Omental fat pad (tissue), 4 donors: ENCODE measurements at places on chromosomes 16 and 17.

DNA sequence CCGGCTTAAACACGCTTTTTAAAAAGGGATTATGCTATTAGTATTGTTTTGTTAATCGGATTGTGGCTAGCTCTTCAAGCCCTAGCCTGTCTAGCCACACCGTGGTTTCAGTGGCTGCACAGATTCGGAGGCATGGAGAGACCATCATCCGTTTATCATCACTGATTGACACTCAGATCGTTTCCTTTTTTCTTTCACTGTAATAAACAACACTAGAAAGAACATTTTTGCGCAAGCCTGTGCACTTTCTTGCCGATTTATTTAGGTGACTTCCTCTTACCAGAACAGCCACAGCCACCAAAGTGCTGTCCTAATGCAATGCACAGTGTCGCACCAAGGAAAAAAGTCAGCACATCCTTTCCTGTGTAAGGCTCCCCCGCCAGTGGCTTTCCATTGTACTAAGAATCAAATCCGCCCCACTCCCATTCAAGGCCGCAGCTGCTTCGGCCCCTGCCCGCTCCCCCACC is 78.2 kb downstream of the CRISPLD2 start:
- no peak for DNase-seq

DNA sequence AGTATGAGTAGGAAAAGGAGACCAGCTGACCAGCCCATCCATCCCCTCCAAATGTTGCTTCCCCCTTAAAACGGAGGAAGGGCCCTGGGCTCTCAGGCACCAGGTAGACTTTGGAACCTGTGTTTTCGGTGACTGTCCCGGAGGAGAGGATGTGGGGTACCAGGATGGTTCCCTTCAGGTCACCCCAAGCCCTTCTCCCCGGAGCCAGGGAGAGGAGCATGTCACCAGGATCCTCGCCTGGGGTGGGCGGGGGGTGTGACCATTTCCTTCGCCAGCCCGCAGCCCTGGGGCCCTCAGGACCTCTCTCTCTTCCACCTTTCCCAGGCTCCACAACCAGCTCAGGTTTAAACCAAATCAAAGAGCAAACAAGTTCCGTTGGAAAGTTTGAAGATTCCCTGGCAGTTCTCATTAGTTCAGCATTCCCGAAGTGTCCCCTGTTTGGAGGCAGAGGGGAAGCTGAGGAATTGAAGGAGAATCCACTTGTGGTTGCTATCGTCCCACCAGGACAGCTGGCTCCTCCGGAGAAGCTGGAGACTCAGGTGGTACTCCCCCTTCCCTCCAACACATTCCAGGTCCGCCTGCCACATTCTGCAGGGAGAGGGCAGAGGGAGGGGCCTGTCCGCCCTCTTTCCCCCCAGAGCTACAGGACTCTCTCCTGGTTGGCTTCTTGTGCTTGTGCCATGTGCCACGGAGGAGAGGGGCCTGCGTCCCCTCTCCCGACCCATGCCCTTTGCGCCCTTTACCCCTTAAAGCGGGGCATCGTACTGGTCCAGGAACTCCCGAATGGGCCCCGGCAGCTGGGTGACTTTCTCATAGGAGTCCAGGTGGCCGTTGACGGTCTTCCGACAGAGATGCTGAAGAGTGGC is 2.0 kb downstream of the SOCS3 start:
- no peak for DNase-seq

GRCh38 chr17:38558728-38559050 is 47.1 kb downstream of the SRCIN1 start:
- no peak for DNase-seq

- DNase-seq, result no peak
Observed at GRCh38 chr16:11806721-11807120, 9.7 kb upstream of the ZC3H7A start.

- no peak for DNase-seq
Observed at GRCh38 chr17:7862692-7863437, 5.1 kb downstream of the CYB5D1 start.

DNA sequence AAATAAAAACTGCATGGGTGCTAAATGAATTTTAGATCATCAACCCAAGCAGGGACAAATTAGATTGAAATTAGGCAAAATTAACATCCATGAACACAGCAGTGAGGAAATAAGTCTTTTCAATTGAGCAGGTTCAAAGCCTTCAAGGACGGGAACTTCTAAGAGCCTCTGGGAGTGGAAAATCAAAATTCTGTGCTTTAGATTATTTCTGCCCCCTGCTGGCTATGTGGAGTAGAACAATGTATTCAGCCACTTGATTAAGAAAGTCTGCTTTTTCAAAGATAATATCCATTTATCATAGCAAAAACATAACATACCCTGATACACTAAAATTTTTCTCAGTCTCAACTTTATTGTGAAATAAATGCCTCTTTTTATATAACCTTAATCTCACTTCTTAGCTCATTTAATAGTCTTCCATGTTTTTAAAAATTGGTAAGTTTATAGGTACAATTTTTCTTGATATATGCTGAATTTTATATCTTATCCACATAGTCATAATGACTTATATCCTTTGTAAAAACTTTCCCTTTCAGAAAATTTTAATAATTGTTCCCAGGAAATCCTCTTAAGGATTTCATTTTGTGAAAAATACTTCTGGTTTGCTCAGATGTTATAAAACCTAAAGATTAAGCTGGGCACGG is 28.1 kb upstream of the NOL11 start:
- DNase-seq, result no peak

GRCh38 chr17:4263282-4264215 is at the start of gene ANKFY1:
ANKFY1 (minus strand) TSS chr17:4263979; CDS start chr17:4263941, 38 bp downstream.
- peak; percentile 89 for DNase-seq

DNA sequence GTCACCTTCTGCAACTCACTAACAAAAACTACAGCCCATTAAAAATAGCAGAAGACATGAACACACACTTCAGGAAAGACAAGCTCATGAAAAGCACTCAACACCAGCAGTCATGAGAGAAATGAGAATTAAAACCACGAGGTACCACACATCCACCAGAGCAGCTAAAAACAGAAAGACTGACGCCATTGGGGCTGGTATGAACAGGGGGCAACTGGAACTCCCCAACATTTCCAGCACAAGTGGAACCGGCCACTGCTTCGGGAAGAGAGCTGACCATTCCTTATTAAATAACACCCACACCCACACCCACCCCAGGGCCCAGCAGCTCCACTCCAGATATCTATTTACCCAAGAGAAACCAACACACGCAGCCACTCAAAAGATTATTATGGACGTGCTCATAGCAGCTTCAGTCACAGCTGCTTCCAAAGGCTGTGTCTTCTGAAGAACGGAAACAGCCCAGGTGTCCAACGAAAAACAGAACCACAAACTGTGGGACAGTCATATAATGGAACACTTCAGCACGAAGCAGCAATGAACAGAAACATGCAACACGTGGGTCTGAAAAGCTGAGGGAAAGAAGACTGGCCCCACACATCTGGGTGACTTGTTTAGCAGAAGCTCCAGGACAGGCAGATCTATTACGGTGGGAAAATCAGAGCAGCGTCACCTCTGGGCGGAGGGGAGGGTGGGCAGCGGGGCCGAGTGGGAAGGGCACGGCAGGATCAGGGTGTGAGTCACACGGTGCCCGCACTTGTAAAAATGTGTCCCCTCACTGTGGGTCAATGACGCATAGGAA is 41.1 kb downstream of the KLHDC4 start:
- no peak for DNase-seq

GRCh38 chr17:7833011-7833794 is 814 bp upstream of the KDM6B start:
- no peak for DNase-seq
